ENCODE measurements at places on chromosomes 12 and 14. TPM values are rescaled to one million over a fixed set of nuclear protein-coding genes. Genes with fewer than 3 reads are reported as not detected.

The MYF6 gene
- not detected for total RNA-seq

GRCh38 chr12:65955452-65955851, 131.2 kb downstream of the HMGA2 start:
- no peaks in the 10 kb centered on the region for H3K27me3 ChIP-seq
- H3K4me1 ChIP-seq, result no peaks in the 10 kb centered on the region
- H3K4me3 ChIP-seq, result no peak overlapping the region

- H3K27me3 ChIP-seq, result no peaks in the 10 kb centered on the region
- H3K27ac ChIP-seq, result no peak overlapping the region
- peaks cover 13% of the 10 kb centered on the region for H3K36me3 ChIP-seq
- no peak for DNase-seq
- H3K4me3 ChIP-seq, result no peak overlapping the region
These were observed 8.3 kb downstream of the TMTC2 start for GRCh38 chr12:82694970-82695369.

The SERPINA4 gene
- not detected for total RNA-seq

The IAPP gene
- total RNA-seq, result not detected

DNA sequence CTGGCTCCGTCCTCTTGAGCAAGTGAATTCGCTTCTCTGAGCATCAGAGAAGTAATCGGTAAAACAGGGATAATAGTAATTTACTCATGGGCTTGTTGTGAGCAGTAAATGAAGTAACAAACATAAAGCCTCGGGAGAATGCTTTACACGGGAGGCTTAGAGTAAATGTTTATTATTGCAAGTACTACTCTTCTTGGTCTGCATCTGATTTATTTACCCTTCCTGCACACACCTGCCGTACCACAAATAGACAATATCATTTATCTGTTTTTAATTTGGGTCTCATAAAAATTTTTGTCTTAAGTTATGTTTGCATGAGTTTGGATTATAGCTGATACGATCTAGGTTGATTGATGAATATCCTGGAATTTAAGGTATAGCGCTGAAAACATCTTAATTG, 7.8 kb upstream of the COL2A1 start:
- H3K27ac ChIP-seq, result no peak overlapping the region
- no peak for DNase-seq
- no peaks in the 10 kb centered on the region for H3K36me3 ChIP-seq
- no peaks in the 10 kb centered on the region for H3K27me3 ChIP-seq
- no peaks in the 10 kb centered on the region for H3K4me1 ChIP-seq
- no peak overlapping the region for H3K4me3 ChIP-seq

The KLRC3 gene
- not detected for total RNA-seq

- no peaks in the 10 kb centered on the region for H3K4me1 ChIP-seq
These were observed 86.0 kb downstream of the TPH2 start for GRCh38 chr12:72024613-72025012.

The ZFHX2 gene
- under 0.01 TPM for total RNA-seq

DNA sequence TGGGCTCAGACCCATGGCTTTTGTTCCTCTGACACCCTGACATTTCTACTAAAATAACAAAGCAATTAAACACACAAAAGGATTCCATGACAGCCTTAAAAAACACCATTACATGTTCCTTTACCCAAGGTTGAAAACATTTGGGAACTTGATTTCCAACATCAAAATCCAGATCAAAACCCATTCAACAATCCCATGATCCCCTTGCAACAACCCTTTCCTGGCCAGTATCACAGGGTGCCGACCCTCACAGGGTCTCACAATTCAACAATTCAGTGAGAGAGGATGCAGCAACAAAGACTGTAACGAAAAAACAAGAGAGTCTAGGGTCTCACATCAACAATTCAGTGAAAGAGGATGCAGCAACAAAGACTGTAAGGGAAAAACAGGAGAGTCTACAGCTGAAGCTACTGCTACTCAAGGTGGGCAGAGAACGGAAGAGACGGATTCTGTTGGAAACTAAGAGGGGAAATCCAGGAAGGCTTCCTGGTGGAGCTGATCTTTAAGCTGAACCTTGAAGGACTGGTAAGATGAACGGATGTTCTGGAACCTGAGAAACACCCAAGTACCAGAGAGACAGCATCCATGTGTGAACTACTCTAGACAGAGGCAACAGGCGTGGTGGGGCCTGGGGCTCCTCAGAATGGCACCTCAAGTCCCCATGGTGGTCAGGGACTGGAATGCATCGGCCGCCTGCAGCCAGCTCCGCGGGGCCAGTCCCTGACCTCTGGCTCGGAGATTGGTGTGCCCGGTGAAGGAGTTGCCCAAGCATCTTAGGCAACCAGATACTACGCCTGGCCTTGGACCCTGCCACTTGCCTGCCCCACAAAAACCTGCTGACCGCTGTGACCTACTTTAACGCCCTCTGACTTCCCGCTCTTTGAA, 22.7 kb upstream of the ZFP36L1 start:
- H3K4me1 ChIP-seq, result peaks cover 77% of the 10 kb centered on the region
- peak overlapping the region; percentile 53 for H3K4me3 ChIP-seq
- no peaks in the 10 kb centered on the region for H3K27me3 ChIP-seq

The OR4E2 gene
- not detected for total RNA-seq

DNA sequence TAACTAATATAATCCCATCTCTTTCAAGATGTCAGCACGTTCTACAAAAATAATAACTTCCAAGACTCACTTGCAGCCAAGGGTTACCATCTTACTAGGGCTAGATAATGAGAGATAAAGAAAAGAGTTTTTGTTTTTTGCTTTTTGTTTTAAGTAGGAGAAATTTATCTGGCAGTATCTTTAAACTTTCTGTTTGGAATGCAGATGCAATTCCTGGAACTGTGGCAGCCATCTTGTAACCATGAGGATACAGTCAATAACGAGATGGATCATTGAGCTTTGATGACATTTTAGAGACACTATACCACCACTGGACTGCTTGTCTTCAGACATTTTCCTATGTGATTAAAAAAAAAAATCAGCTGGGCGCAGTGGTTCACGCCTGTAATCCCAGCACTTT, 171.2 kb upstream of the ARID2 start:
- H3K27me3 ChIP-seq, result no peaks in the 10 kb centered on the region
- no peaks in the 10 kb centered on the region for H3K4me1 ChIP-seq
- H3K4me3 ChIP-seq, result no peak overlapping the region
- no peaks in the 10 kb centered on the region for H3K36me3 ChIP-seq
- H3K27ac ChIP-seq, result no peak overlapping the region

DNA sequence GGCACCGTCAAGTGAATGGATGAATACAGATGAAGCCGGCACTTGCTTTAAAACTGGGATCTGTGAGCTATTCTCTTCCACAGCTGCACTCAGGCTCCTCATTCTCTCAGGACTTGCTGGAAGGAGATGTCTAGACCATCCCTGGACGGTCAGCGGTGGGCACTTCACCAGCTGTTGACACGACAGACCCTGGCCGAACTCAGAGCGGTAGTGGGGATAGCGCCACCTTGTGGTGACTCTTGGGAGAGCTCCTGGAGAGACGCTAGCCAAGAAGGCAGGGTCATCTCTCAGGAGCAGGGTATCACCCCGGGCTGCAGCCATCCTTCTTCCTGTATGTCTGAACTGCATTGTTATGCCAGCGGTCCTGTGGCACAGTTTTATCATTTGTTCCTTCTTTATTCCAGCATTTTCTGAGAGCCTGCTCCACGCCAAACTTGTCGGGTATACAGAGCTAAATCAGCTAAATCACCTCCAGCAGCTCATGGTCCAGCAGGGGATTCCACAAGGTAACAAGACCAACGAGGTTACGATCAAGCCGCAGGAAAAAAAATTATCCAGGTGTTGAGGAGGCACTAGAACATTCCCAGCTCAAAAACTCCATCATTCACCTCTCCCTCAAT, 10.0 kb downstream of the WNT1 start:
- H3K36me3 ChIP-seq, result no peaks in the 10 kb centered on the region
- no peaks in the 10 kb centered on the region for H3K4me1 ChIP-seq
- no peak overlapping the region for H3K27ac ChIP-seq
- H3K27me3 ChIP-seq, result peaks cover 55% of the 10 kb centered on the region
- H3K4me3 ChIP-seq, result no peak overlapping the region

GRCh38 chr14:36021030-36021422, 155.5 kb downstream of the PTCSC3 start:
- H3K27ac ChIP-seq, result no peak overlapping the region
- H3K36me3 ChIP-seq, result no peaks in the 10 kb centered on the region
- no peak overlapping the region for H3K4me3 ChIP-seq
- no peaks in the 10 kb centered on the region for H3K27me3 ChIP-seq
- H3K4me1 ChIP-seq, result no peaks in the 10 kb centered on the region

The PYGL gene
- total RNA-seq, result 24.3 TPM

DNA sequence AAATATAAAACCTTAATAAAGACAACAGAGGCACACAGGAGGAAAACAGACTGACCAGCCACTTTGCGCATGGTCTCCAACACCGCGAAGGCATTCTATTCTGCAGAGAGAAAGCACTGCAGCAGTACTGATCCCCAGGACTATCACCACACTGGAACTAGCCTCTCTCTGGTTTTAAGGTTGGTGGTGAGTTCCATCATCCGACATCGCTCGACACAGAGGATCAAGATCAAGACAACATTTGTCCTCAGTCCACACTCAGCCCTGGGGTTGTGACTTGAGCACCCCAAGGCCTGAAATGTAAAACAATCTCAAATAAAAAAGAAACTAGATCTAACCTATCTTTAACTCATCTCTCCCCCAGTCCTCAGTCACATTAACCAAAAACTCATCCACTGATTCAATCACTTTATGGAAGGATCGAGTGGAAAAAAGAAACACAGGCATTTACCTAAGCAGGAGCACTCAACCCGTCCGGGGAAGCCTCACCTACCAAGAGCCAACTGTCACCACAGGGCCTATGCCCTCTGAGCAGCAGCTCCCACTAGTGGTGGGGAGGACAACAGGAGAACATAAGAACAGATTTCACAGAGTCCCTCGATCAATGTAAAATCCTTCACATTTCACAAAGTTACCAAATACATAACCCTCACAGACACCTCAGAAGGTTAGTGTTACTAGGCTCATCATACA, 17.7 kb downstream of the STXBP6 start:
- no peak overlapping the region for H3K4me3 ChIP-seq
- H3K27ac ChIP-seq, result no peak overlapping the region
- H3K27me3 ChIP-seq, result no peaks in the 10 kb centered on the region

DNA sequence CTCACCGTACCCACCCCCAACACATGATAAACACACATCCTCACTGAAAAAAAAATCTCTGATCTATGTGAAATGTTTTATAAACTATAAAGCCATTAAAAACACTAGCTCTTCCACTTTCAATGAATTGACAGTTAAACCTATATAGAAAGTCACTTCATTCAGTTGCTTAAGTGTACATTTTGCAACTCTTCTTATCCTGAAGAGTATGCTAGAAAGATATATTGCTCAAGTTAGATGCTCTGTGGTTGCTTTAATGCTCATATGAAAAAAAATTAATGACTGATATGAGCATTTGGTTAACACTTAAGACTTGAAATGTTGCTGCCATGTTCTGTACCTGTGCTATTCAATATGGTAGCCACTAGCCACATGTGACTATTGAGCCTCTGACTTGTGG, 21.0 kb upstream of the MIA2 start:
- no peaks in the 10 kb centered on the region for H3K36me3 ChIP-seq
- H3K27ac ChIP-seq, result no peak overlapping the region
- H3K4me1 ChIP-seq, result no peaks in the 10 kb centered on the region

DNA sequence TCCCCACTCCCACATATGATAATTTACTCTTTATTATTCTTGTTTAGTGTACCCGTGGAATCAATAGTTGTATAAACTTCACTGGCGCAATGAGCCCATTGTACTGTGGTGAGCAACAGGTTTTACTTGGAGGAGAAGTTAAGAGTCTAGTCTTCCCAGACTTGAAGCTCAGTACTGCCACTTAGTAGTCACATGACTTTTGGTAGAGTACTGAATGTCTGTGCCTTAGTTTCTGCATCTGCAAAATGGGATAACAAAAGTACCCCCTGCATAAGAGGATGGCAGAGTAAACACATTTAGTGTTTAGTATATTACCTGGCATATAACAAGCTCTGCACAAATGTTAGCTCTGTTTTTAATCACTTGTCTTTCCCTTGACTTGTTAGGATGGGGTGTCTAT, 375.5 kb downstream of the VRK1 start:
- no peaks in the 10 kb centered on the region for H3K4me1 ChIP-seq
- no peak overlapping the region for H3K27ac ChIP-seq
- H3K36me3 ChIP-seq, result no peaks in the 10 kb centered on the region
- no peaks in the 10 kb centered on the region for H3K27me3 ChIP-seq
- DNase-seq, result no peak

- peaks cover 19% of the 10 kb centered on the region for H3K36me3 ChIP-seq
- H3K4me1 ChIP-seq, result peaks cover 80% of the 10 kb centered on the region
- H3K27ac ChIP-seq, result peak overlapping the region; percentile 81
- DNase-seq, result peak; percentile 55
- peak overlapping the region; percentile 38 for H3K4me3 ChIP-seq
These were observed 19.7 kb downstream of the MARK3 start for GRCh38 chr14:103404920-103405319.

DNA sequence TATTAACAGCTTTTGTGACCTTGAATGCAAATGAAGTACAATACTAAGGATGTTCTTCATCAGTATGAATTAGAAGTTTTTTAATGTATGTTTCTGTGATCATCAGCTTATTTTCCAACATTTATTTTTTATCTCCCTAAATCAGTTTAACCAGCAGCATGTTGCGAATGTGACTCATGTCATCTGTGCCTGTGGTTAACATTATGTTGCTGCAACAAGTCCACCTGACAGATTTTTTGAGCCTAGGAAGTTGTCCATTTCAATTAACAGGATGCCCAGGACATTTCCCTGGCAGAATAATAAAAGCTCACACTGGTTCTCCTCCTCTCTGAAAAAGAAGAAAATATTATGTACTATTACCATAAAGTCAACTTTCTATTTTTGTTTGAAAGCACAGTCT, 155.5 kb downstream of the SYT1 start:
- no peak overlapping the region for H3K27ac ChIP-seq
- H3K4me3 ChIP-seq, result no peak overlapping the region

GRCh38 chr14:58129208-58129607, 22.8 kb downstream of the ARMH4 start:
- H3K4me3 ChIP-seq, result no peak overlapping the region
- H3K27me3 ChIP-seq, result no peaks in the 10 kb centered on the region
- H3K4me1 ChIP-seq, result no peaks in the 10 kb centered on the region
- DNase-seq, result no peak

GRCh38 chr14:51006781-51007211, 62.5 kb upstream of the PYGL start:
- DNase-seq, result peak; percentile 51
- no peak overlapping the region for H3K4me3 ChIP-seq
- no peaks in the 10 kb centered on the region for H3K36me3 ChIP-seq
- H3K27me3 ChIP-seq, result no peaks in the 10 kb centered on the region
- no peak overlapping the region for H3K27ac ChIP-seq

DNA sequence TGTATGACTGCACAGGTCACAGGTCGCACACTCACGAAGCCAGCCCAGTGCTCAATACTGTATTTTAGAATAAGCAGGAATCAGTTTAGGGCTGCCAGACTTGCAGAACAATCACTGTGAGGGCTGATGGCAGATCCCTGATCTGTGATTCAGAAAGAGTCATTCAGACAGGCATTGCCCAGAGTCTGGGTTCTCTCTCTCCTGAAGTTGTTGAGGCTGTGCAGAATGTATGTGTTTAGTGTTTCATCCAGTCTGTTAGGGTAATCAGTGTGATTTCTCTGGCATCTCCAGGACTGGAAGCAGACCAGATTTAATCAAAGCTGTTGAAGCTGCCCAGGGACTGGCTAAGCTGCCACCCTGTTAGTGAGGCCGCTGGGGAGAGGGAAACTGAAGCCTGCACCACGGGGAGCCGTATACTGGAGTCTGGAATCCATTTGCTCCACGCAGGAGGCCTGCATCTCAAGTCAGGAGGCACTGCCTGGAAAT, 69.3 kb downstream of the ETV6 start:
- no peaks in the 10 kb centered on the region for H3K27me3 ChIP-seq
- DNase-seq, result peak; percentile 66
- no peak overlapping the region for H3K4me3 ChIP-seq
- peaks cover 25% of the 10 kb centered on the region for H3K4me1 ChIP-seq
- H3K36me3 ChIP-seq, result no peaks in the 10 kb centered on the region
- H3K27ac ChIP-seq, result peak overlapping the region; percentile 63
